ENCODE measurements at places on chromosomes 6 and 20.

- no peak for DNase-seq
Measured at GRCh38 chr6:55726144-55726543, 147.2 kb upstream of the HMGCLL1 start.

- DNase-seq, result no peak
Measured at GRCh38 chr6:13433709-13434121, 53.7 kb downstream of the GFOD1 start.

DNA sequence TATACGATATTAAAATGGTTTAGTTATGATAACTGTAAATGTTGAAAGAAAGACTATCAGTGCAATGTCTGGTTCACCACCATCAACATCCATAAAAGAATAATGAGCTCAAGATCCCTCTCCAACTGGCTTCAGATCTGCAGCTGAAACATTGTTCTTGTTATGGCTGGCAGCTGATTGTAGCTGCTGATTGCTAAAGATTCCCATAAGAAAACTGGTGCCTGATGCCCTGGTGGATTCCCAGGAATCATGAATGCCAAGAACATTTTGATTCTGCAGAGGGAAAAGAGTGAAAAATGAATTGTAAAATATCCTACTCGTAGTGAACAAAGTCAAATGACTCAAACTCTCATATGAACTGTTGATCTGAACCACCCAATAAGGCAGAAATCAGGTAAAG lies 1160.2 kb downstream of the EPHA7 start:
- DNase-seq, result no peak

- DNase-seq, result no peak
Measured at GRCh38 chr20:47605673-47606413, 104.2 kb downstream of the NCOA3 start.

GRCh38 chr6:71621918-71622519 lies 264.3 kb upstream of the RIMS1 start:
- DNase-seq, result no peak

DNA sequence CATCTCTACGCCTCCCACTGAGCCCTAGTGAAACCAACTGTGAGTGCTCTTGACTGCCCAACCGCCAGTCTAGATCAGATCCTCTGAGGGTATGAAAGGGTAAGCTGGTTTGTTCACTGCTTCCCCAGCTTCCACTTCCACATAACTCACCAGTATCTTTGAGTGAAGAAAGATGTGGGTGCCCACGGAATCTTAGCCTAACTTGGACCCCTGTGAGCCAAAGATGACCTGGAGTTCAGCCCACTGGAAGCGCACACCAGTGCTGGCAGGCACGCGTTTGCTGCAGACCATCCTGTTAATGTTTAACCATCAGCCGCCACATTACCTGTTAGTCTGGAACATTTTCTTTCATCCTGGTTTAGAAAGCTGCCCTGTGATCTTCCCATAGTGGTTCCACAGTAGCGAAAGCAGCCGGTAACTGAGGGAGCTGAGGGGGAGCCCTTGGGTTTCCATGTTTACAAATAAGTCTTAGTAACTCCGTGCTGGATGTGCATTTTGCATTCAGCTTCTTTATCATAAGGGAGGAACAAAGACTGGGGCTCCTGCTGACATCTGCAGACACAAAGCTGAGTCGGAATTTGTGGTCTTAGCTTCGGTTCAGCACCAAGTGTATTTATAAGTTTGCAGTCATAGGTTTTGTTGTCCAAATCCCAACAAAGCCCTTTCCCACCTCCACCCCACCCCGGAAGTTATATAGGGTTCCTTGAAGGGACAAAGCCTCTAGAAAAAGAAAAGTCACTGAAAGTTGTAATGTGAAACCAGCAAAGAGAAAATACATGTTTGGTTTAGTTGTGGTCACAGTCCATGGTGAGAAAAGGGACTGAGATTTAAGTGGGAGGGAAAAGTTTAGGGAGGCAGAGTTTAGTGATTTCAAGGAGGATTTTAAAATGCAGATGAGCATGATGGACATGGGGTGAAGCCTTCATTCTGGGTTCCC lies 71.0 kb downstream of the SSR1 start:
- no peak for DNase-seq

- no peak for DNase-seq
Measured at GRCh38 chr6:152184917-152185574, 377.6 kb downstream of the ESR1 start.

- no peak for DNase-seq
Measured at GRCh38 chr6:115969930-115970273, 90.8 kb downstream of the FRK start.

DNA sequence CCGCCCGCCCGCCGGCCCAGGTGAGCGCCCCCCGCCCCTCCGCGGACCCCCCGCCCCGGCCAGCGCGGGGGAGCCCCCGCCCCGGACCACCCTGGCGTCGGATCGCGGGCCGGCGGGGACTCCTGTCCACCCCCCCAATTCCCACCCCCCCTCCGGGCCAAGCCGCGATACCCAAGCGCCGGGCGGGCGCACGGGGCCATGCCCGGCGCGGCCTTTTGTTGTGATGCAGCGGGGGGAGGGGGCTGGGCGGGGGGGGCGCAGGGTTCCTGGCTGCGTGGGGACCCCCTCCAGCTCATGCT lies 245 bp downstream of the SRC start:
- DNase-seq, result no peak

Measured in activated naive CD4-positive, alpha-beta T cell treated with Interleukin-2 at 50 U/mL for 16 hours (primary cell).